Cortex of kidney (tissue), 1 donor: ENCODE measurements at places on chromosomes 1 and 21.

DNA sequence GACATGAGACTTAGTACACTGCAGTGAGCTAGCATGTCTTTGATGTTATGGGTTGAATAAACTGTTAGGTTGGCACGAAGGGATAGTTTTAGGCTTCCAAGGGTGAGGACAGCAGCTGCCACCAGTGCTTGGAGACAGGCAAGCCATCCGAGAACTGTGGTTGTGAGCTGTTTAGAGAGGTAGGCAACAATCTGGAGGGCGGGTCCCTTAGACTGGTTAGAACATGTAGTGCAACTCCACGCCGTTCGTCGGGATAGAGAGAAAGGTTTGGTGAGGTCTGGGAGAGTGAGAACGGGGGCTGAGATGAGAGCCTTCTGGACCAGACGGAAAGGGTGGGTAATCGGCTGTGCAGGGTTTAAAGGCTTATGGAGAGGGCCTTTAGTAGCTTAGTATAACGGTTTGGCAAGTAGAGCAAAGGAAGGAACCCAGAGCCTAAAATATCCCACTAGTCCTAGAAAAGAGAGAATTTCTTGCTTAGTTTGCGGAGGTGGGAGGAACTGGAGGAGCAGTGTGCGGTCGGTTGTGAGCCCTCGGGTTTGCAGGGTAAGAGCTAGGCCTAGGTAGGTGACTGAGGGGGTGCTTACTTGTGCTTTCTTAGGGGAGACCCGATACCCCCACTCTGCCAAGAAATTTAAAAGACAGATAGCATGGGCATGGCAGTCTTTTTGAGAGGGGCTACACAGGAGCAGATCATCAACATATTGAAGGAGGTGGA, 72.8 kb downstream of the CNST start:
- no peak for DNase-seq

- DNase-seq, result no peak
Observed at GRCh38 chr1:47431534-47431933, 6.3 kb upstream of the FOXD2 start.

DNA sequence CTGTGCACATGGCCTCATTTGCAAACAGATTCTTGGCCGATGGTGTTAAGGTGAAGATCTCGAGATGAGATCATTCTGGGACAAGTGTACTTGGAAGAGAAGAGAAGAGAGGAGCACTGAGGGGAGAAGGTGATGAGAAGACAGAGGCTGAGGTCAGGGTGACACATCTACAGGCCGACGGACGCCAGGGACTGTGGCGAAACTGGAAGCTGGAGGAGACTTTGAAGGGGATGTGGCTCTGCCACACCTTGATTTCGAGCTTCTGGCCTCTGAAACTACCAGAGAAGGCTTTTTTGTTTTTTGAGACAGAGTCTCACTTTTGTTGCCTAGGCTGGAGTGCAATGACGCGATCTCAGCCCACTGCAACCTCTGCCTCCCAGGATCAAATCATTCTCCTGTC, 137.5 kb upstream of the TMEM51 start:
- no peak for DNase-seq

GRCh38 chr21:39873687-39874086, 6.4 kb downstream of the PCP4 start:
- DNase-seq, result no peak

- no peak for DNase-seq
Observed at GRCh38 chr1:98130408-98130807, 209.6 kb upstream of the DPYD start.

GRCh38 chr1:15501208-15502032, 22.6 kb downstream of the CASP9 start:
- DNase-seq, result no peak

DNA sequence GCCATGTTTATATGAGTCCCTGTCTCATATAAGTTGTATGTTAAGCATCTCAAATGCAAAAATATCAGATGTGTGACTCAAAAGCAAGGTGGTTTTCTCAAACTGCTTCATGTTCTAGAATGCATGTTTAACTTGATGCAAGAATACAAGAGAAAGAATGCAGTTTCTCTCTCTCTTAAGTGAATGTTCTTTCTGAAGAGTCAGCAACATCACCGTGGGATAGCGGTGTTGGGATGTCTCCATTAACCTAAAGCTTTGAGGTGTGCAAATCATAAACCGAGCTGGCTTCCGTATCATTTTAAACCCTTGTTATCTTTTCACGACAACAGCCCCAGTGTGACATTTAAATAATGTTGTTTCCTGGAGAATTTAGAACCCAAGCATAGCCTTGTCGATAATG, 48.4 kb upstream of the TARBP1 start:
- DNase-seq, result no peak

GRCh38 chr1:102219463-102219862, 222.7 kb upstream of the OLFM3 start:
- DNase-seq, result no peak

- no peak for DNase-seq
Observed at GRCh38 chr1:241406421-241406820, 49.4 kb upstream of the RGS7 start.

- DNase-seq, result no peak
Observed at GRCh38 chr1:116817582-116818064, 63.4 kb downstream of the CD2 start.

GRCh38 chr1:30242168-30242567, 481.2 kb downstream of the MATN1 start:
- no peak for DNase-seq

- no peak for DNase-seq
Observed at GRCh38 chr21:34939673-34940331, 109.3 kb downstream of the RUNX1 start.
